Activated CD8-positive, alpha-beta memory T cell treated with anti-CD3 and anti-CD28 coated beads, Interleukin-2, amount 50 U/mL, for 4 hours (primary cell): ENCODE measurements at places on chromosomes 1 and 21.

DNA sequence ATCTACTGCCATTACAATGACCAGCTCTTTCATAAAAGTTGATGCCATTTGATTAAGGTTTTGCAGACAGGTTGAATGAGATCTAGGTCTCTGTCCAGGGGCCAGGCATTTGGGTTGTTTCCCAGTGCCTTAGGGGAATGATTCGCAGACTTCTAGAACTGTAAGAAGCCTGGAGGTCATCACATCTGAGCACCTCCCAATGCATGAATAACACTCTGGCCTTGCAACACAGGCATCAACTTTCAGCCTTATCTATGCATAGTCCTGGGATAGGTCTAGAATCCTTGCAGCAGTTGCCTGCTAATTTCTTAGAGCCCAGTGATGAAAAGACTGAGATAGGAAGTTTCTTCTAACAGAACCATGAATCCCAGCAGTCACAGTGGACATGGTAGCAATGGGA lies 44.8 kb upstream of the KCND3 start:
- DNase-seq: no peak

GRCh38 chr1:67691712-67692111 lies 6.7 kb downstream of the GADD45A start:
- no peak for DNase-seq

- DNase-seq: peak; percentile 67
Measured at GRCh38 chr1:43414634-43415223, 25.0 kb downstream of the SZT2 start.

GRCh38 chr1:61816191-61816590 lies 73.9 kb downstream of the PATJ start:
- no peak for DNase-seq

GRCh38 chr1:10324627-10325026 lies 74.2 kb upstream of the PGD start:
- no peak for DNase-seq

GRCh38 chr1:25872713-25873112 lies 2.8 kb downstream of the PAQR7 start:
- DNase-seq: no peak

DNA sequence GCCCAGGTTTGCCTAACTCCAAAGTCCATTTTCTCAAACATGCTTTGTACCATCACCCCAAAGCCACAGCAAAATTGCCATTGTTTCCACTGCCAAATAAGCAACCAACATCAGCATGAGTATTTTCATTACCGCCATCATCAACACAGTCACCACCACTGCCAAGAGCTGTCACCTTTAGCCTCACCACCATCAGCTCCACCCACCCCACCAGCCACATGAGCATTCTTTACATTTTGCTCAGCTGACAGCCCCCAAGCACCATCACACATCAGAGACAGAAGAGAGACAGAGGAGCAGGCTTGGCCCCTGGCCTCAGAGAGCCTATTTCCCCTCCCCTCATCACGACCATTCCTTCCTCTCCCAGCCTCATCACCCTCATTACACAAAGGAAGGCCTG lies 42.7 kb downstream of the TAS1R2 start:
- no peak for DNase-seq

- DNase-seq: no peak
Measured at GRCh38 chr1:78606274-78606673, 14.0 kb upstream of the IFI44L start.

- DNase-seq: no peak
Measured at GRCh38 chr1:158362482-158362881, 8.8 kb downstream of the CD1E start.

GRCh38 chr1:32889731-32890278 lies 3.5 kb downstream of the HPCA start:
- no peak for DNase-seq

- DNase-seq: peak; percentile 46
Measured at GRCh38 chr21:45266518-45267389, 20.9 kb downstream of the POFUT2 start.

- no peak for DNase-seq
Measured at GRCh38 chr21:33878824-33879223, 36.8 kb downstream of the ATP5PO start.

DNA sequence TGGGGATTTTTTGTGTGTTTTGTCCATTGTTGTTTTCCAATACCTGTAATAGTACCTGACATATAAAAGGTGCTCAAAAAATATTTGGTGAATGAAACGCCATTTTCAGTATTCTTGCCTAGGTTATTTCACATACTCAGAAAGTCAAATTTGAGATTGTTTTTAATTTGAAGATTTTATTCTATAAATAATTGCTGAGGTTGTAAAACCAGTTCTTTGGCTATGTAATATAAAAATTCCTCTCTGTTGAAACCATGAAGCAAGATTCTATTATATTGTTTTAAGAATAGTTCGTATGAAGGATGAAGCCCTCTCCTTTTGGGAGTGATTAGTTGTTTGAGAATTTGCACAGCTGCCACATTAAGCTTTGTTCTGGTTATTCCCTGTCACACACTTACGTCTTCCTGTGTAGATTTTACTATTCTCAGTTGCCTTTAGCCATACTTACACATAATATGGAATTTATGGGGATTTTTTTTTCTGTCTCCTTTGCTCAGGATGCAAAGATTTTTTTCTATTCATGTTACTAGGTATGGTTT lies 60.2 kb upstream of the MPC2 start:
- no peak for DNase-seq

- DNase-seq: no peak
Measured at GRCh38 chr1:58874757-58875755, 91.2 kb upstream of the JUN start.

DNA sequence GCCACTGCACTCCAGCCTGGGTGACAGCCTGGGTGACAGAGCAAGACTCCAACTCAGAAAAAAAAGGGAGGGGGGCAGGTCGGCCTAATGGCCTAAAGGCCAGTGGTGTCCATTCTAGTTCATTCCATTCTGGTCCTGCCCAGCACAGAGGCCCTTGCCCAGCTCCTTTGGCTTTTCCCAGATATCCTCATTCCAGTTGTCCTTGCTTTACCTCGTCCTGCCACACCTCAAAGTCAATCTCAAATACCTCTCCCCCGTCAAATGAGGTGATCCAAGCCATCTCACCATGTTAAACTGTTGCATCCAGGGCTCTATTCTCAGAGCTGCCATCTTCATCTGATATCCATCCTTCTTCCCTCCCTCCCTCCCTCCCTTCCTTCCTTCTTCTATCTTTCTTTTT lies 19.9 kb upstream of the PIK3CD start:
- no peak for DNase-seq

DNA sequence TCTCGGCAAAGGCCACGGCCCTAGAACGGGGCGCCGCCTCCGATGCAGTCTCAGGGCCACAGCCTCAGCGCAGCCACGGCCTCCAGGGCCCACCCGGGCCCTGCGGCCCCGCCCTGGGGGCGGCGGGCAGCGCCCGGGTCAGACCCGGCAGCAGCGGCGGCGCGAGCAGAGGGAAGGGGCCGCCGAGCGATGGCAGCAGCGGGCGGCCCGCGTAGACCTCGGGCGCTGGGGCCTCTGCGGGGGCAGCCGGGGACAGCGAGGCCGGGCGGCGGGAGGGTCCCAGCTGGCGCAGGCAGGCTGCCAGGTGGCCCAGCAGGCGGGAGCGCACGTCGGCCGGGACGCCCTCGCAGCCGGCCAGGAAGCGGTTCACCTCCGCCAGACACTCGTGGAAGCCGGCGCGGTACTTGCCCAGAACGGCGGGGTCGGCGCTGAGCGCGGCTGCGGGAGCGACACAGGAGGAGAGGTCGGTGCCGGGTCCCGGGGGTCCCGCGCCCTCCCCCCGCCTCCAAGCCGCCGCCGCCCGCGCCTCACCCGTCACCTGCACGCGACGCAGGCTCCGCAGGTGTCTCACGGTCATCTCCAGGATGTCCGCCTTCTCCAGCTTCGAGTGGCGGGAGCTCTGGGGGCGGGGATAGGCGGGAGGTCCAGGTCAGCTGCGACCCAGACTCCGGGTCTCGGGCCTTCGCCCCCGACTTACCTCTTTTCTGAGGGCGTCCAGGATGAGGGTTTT lies 737 bp downstream of the HES4 start:
- DNase-seq: no peak

GRCh38 chr1:192615055-192615454 lies 20.9 kb upstream of the RGS13 start:
- DNase-seq: no peak

DNA sequence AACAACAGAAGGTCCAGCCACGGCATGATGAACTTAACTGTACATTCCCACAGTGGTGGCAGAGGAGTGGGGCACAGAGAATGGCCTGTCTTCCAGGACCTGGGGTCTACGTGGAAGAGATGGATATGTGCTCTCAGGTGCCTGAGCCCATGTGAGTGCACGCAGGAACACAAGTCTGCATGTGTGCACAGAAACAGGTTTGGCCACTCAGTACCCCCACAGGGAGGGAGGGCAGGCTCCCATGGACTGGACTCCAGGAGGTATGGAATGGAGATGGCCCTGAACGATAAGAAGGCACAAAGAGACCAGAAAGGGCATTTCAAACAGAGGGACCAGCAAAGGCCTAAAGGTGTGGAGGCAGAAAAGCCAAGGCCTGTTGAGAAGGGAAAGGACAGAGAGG lies 10.8 kb downstream of the COL9A2 start:
- DNase-seq: no peak

- no peak for DNase-seq
Measured at GRCh38 chr1:177593105-177593504, 376.8 kb downstream of the SEC16B start.

DNA sequence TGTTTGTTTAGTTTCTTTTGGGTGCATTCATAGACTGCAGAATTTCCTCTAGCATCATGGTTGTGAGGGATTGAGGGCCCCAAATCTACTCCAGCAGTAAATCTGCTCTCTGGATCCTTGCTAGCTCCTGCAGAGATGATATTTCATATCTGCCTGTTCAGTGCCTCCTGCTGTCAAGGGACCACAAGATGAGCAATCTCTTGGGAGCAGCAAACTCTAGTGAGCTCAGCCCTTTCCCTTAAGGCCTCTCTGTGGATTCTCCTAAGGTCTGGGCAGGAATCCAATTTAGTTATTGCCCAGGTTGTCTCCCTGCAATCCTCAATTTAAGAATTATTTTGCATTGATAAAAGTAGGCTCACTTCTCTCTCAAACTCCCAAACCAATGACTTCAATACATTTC lies 76.9 kb downstream of the RGS18 start:
- no peak for DNase-seq

DNA sequence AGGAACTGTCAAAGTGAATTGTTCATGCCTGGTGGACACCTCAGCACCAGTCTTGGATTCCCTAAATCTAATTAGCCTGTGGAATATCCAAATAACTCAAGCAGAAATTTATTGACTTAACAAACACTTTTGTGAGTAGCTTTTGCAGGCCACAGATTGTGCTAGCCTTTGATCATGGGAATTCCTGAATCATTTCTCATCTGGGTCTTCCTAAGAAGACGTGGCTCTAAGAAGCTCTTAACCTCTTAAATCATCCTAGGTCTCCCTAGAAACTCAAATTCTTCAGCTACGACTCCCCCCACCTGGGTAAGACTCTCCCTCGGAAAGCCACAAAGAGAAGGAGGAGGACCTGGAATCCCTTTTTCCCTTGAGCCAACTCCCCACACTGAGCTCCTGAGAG lies 53.8 kb upstream of the PSEN2 start:
- no peak for DNase-seq

DNA sequence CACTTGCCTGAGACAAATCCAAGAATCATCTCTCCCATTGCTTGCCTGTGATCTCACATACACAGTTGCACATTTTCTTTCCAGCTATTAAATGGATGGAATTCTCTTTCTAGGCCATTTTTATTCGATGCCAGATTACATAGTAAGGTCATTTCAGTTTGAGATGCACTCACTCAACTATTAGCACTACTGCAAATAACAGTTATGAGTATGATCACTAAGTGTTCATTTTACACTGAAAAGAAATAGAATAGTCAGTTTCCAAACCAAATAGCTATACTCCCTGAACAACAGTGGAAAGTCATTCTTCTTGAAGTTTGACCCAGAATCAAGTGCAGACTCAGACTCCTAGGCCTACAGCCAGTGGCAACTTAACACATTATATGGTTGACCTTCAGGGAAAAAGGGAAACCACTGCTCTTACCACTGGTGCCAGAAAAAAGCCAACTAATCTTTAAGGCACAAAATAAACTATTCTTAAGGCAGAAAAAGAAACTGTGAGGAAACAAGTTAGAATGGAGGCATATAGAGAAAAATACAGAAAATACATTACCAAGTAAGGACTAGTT lies 31.5 kb downstream of the WNT2B start:
- DNase-seq: no peak

DNA sequence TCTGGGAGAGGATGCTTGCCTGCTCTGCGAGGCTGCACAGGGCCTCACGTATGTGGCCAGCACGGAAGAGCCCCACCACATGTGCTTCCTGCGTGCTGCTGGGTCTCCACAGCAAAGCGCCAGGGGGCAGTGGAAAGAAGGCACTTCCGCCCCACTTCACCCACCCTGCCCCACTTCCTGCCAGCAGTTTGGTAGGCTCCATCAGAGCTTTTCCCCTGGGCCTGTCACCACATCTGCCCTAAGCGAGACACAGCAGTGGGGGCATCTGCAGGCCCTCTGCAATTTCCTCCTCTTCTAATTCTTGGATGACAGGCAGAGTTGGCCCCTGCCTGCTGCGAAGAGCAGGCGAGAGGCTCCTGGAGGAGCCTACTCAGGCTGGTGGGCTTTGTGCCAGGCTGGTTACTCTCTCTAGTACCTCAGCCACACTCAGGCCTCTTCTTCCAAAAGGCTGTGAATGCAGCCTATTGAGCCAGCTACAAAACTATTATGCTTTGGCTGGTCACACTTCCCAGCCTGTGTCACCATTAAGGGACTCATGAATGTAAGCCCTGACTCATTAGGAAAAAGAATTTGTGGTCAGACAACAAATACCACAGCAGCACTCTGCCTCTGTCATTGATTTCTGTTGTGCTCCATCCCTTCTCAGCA lies 25.0 kb downstream of the CD244 start:
- DNase-seq: peak; percentile 73

- DNase-seq: no peak
Measured at GRCh38 chr1:112651205-112651604, 23.3 kb upstream of the MOV10 start.

- DNase-seq: no peak
Measured at GRCh38 chr1:30715216-30715615, 8.2 kb downstream of the MATN1 start.

GRCh38 chr1:28119556-28119955 lies 31.1 kb upstream of the EYA3 start:
- DNase-seq: no peak
